ENCODE measurements at places on chromosomes 12 and 14.

DNA sequence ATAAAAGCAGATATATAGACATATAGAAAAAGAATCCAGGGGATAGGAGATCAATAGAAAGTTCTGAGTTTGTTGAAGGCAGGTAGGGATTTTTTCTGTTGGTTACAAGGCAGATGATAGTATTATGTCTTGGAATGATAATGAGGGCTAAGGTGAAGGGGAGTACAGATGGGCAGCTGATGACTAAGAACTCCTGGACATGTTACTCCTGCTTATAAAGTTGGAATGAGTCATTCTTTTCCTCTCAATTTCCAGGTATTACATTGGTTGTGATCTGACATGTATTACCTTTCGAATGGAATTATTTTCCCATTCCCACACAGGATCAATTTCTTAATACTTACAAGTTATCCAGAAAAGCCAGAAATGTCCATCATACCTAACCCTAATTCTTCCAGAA lies 545.2 kb upstream of the MGAT4C start:
- no peak for DNase-seq

GRCh38 chr12:52534482-52534881 lies 14.3 kb upstream of the KRT5 start:
- DNase-seq, result no peak

GRCh38 chr12:106759526-106760183 lies 14.8 kb upstream of the RIC8B start:
- DNase-seq, result no peak

GRCh38 chr12:56333197-56333678 lies 562 bp downstream of the PAN2 start:
- DNase-seq, result no peak

- no peak for DNase-seq
Observed at GRCh38 chr14:92497391-92497790, 16.2 kb upstream of the RIN3 start.

DNA sequence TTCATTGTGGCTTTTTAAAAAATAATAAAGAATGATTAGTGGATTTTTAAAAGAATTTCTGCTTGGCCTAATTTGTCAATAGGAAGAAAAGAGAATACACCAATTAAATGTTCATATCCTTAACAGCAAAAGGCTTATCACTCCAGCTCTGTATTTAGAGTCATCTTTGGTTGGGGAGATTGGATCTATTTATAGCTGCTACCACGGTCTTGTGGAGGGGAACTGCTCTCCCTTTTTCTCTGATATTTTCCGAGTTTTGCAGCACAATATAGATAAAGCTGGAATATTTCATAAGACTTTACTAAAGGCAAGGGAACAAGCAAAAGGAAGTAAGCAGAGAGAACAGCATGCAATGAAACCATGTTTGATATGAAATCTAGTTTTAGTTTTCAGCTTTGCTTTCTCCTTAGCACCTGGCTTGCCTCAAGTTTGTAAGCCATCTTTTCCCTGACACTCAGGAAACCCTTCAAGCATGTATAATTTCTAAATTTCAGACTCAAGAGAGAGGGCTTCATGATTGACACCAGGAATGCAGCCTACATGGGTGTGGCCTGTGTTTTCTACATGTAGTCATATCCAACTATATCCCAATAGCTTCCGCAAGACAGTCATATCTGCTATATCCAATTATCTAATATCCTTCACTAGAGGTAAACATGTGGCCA lies 35.2 kb downstream of the BRMS1L start:
- no peak for DNase-seq

- no peak for DNase-seq
Observed at GRCh38 chr14:102079700-102079979, 7.2 kb downstream of the HSP90AA1 start.

DNA sequence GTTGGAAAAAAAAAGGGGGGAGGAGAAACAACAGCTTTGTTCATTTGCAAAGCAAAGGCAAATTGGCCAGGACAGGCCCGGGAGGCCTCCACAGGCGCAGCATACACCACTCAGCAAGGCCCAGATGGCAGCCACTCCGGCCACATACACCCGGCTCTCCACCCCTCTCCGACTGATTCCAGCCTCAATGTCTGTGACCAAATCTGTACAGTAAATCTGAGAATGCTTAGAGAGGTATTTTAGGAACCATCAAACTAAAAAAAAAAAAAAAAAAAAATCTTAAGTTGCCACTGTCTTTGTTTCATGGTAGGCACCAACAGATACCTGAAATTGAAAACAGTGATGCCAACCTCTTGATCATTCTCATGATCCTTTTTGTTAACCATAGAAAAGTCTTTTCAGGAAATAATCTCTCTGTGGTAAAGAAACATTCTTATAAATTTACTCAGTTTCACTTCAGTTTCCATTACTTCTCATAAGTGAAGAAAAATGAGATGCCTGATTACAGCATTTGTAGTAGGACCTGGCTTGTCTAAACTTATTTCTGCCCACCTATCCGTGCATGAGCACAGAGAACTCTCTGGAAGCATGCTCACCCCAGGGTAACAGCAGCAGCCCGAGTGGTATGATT lies 20.2 kb downstream of the VPS37B start:
- DNase-seq, result no peak

DNA sequence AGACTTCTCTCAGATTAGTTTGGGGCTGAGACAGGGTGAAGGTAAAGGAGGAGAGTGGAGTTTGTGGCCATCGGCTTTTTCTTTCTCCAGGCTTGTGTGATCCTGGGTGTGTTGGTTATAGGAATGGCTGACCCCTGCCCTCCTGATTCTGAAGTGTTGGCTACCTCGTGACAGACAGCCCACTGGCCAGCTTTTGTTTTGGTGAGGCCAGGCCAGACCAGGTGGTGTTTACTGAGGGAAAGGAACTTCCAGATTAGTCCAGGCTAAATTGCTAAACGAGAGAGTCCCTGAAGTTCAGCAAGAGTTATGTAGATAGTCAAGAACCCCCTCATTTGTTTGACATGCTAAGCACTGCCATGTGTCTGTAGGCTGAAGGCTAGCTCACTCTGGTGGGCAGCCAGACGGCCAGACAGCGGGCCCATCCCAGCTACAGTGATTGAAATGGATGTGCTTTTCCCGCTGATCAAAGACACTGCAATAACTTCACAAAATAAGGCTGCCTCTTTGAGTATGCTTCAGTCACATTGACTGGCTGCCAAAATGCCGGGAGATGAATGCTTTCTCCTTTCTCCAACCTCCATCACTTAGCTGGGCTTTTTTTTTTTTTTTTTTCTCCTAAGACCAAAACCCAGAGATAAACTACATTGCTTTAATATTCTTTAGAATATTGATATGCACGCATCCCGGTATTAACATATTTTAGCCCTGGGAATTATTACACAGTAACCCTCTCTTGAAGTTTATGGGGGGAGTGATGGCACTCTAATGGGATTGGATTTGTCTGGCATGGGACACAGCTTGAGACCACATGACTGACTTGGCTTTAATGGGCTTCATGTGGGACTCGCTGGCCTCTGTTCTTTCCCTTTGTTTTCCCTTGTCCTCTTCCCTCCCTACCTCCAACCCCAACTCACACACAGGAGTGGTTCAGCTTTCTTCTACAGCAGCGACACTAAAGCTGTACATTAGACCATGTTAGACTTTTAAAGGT lies 76.9 kb downstream of the SMOC1 start:
- no peak for DNase-seq

GRCh38 chr12:13049816-13050215 lies 5.6 kb downstream of the FAM234B start:
- no peak for DNase-seq

DNA sequence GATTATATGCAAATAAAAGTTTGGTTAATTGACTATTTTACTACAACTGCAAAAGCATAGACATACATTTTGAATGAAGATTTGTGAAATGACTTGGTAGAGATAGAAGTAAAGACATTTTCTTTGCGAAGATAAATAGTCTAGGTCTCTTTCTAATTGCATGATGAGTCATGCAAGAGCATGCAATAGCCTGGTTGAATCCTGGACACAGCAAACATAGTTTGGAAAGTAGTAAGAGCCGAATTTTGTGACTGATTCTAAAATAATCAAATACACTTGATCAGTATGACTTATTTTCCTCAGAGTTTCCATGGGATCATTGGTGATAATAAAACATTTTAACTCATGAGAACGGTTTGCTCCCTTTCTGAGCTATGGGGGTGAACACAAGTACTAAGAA lies 27.7 kb upstream of the CAND1 start:
- no peak for DNase-seq

DNA sequence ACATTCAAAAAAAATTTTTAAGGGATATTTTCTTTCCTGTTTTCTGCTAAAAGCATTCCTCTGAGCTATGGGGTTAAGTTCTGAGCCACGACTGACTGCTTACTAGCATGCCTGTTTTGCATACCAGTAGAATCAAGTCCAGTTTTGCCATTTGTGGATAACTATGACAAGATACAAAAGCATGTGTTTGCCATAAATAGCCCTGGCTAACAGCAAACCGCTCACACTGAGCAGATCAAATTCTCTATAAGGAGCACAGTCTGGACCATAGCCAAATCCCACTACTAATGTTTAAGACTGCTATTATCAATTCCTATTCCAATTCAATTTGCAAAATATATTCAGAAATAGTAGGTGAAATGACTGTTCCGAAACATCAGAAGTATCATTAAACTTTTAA lies 3.2 kb downstream of the CFL2 start:
- peak; percentile 6 for DNase-seq

DNA sequence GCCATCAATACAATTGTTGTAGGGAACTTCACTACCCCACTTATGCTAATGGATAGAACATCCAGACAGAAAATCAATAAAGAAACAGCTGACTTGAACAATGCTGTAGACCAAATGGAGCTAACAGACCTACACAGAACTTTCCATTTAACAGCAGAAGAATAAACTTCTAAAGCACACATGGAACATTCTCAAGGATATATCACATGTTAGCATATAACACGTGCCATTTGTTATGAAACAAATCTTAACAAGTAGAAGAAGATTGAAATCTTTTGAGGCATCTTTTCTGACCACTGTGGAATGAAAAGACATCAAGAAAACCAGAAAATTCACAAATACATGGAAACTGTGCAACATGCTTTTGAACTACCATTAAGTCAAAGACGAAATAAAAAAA lies 62.5 kb upstream of the RNU6-8 start:
- no peak for DNase-seq

GRCh38 chr12:43861015-43861839 lies 25.3 kb downstream of the TMEM117 start:
- no peak for DNase-seq

DNA sequence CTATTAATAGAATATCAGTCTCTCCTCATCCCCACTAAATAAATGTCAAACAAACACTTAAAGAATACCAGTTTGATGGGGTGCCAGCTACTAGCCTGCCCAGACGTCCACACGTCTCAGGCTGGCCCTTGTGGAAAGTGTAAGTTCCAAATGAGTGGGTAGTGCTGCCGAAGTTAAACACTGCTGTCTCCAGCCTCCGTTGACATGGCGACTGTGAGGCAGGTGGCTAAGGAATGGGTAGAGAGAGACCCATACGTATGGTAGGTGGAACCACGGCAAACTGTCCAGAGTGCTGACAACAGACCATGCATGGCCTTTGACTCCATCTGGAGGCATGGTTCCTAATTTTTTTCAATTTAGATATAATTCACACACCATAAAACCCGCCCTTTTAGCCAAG lies 37.9 kb downstream of the PITPNM2 start:
- DNase-seq, result peak; percentile 15

DNA sequence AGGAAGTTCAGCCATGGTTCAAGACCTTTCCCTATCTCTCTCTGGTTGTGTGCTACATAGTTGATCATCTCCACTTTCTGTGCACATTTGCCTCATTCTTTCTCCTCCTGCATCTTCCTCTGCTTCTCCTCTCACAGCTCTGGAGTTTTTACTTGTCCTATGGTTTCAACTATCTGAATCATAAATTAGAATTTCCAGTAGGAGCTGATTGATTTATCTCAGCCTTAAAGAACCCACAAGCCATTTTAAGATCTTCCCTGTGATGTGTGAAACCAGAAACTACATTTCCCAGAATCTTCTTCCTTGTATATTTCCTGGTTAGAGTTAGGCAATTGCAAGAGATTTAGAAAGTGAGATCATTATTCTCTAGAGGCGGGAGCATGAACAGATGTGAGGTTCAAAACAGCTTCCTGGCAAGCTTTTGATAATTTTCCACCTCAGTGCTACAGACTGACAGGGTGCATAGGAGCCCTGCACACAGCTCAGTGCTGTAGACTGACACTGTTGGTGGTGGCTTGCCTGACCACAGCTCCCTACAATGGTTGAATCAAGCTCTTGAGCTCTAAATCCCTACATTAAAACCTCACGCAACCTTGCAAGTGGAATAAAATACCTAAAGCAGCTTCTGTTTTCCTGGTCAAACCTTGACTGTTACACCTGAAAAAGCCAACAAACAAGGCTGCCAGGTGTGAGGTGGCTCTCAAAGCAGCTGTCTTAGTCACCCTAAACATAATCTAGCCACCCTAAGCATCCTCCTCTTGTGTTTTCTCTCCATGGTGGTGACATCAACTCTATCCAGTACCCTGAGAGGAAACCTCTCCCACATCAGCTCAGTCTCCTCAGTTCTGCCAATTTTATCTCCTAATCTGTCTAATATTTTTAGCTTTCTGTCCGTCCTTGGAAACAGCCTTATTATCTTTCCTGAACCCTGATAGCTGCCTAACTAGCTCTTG lies 21.5 kb upstream of the IFNG start:
- no peak for DNase-seq

DNA sequence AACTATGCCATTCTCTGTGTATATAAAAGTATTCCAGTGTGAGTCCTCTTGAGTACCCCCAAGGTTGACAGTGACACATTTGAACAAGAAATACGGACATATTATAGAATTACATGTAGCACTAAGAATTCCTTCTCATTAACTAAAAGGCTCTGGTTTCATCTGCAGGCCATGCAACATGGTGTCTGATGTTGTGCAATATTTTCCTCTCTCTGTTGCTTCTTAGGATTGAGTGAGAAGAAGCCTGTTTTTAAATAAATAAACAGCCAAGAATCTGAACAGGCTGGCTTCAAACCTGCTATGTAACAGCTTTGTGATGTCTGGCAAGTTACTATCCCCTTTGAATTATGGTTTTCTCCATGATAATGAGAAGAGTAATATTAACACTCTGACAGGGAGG lies 22.2 kb upstream of the CCER1 start:
- no peak for DNase-seq

GRCh38 chr12:5503774-5504173 lies 71.9 kb downstream of the NTF3 start:
- DNase-seq, result no peak

GRCh38 chr12:130952171-130952954 lies 1.3 kb upstream of the ADGRD1 start:
- no peak for DNase-seq

- no peak for DNase-seq
Observed at GRCh38 chr14:45048385-45048784, 35.5 kb upstream of the PRPF39 start.

- DNase-seq, result no peak
Observed at GRCh38 chr12:25376407-25376806, 125.7 kb upstream of the KRAS start.

GRCh38 chr14:83294941-83295340 lies 1761.3 kb upstream of the SEL1L start:
- no peak for DNase-seq
